Thoracic aorta (tissue), 2 donors: ENCODE measurements at places on chromosomes 7 and 10. TPM values are rescaled to one million over a fixed set of nuclear protein-coding genes. Genes with fewer than 3 reads are reported as not detected.

DNA sequence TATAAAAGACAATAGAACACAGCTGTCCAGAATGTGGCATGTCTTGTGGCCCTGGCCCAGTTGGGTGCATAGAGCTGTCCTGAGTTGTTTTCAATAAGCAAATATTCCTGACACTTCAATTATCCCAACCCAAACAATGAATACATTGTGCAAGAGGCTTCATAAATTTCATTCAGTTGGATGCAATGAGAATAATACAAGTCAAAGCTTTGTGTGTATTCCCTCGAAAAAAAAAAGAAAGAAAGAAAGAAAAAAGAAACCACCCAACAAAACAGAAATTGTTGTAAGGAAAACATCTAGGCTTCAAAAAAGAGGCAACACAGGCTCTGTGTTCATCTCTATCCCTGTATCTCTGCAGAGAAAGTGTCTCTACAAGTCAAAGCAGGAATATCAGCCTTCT, 138.7 kb upstream of the ADO start:
- H3K27ac ChIP-seq = no peak overlapping the region
- DNase-seq = no peak
- H3K4me1 ChIP-seq = no peaks in the 10 kb centered on the region
- no peaks in the 10 kb centered on the region for H3K27me3 ChIP-seq

DNA sequence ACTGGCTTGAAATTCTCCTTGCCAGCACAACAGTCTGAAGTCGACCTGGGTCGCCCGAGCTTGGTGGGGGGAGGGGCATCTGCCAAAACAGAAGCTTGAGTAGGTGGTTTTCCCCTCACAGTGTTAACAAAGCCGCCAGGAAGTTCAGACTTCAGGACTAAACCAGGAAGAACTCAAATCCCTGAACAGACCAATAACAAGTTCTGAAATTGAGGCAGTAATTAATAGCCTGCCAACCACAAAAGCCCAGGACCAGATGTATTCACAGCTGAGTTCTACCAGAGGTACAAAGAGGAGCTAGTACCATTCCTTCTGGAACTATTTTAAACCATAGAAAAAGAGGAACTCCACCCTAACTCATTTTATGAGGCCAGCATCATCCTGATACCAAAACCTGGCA, 45.3 kb downstream of the LRRC72 start:
- no peak overlapping the region for H3K27ac ChIP-seq
- no peaks in the 10 kb centered on the region for H3K36me3 ChIP-seq
- no peak overlapping the region for H3K4me3 ChIP-seq
- H3K4me1 ChIP-seq = no peaks in the 10 kb centered on the region

DNA sequence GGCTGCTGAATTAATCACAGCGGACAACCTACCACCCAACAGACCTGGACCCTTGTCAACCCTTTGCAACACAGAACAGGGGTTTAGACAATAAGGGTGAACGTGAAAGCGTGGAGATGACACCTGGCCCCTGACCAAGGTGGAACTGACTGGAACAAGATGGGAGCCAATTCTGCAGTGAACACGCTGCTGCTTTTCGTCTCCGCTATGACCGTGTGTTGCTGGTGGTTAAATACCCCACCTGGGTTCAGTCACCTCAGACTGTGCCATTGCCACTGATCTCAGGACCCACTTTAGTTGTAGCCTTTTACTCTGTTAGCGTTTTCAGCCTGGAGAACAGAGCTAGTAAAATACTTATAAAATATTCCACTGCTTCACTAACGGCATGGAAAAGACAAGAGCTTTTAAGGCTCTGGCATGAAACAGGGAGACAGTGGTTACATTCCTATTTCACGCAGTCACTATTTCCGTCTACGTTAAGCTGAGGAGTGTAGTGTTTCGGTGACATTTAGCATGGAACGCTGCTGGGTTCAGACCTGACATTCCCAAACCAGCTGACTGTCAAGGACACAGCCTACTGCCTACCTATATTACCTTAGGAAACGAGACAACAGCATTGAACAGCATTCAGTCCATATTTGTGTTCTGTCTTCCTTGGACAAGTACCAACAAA, 119.5 kb upstream of the PRSS1 start:
- H3K27ac ChIP-seq = no peak overlapping the region
- H3K4me1 ChIP-seq = no peaks in the 10 kb centered on the region
- H3K4me3 ChIP-seq = no peak overlapping the region
- H3K36me3 ChIP-seq = no peaks in the 10 kb centered on the region
- no peaks in the 10 kb centered on the region for H3K27me3 ChIP-seq

GRCh38 chr7:22469371-22470143, 30.4 kb downstream of the STEAP1B start:
- no peaks in the 10 kb centered on the region for H3K27me3 ChIP-seq
- H3K27ac ChIP-seq = no peak overlapping the region
- H3K36me3 ChIP-seq = no peaks in the 10 kb centered on the region
- no peaks in the 10 kb centered on the region for H3K4me1 ChIP-seq
- H3K4me3 ChIP-seq = no peak overlapping the region

DNA sequence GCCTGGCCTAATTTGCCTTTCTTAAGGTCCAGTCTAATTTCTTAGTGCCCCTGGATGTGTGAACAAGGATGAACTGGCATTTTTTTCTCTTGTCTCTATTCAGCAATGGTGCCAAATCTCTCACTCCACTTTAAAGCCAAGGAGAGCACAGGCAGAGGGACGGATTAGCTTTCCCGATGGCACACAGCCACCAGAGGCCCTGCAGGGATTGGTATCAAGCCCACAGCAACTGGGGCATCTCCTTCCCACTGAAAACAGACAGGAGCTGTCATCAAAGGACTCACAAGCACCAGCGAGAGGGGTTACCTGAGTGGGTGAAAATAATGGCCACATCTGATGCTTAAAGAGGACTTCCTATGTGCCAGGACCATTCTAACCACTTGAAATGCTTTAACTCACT, 83.1 kb downstream of the ITIH5 start:
- DNase-seq = no peak
- no peak overlapping the region for H3K27ac ChIP-seq
- H3K36me3 ChIP-seq = peaks cover 3% of the 10 kb centered on the region
- no peaks in the 10 kb centered on the region for H3K4me1 ChIP-seq

DNA sequence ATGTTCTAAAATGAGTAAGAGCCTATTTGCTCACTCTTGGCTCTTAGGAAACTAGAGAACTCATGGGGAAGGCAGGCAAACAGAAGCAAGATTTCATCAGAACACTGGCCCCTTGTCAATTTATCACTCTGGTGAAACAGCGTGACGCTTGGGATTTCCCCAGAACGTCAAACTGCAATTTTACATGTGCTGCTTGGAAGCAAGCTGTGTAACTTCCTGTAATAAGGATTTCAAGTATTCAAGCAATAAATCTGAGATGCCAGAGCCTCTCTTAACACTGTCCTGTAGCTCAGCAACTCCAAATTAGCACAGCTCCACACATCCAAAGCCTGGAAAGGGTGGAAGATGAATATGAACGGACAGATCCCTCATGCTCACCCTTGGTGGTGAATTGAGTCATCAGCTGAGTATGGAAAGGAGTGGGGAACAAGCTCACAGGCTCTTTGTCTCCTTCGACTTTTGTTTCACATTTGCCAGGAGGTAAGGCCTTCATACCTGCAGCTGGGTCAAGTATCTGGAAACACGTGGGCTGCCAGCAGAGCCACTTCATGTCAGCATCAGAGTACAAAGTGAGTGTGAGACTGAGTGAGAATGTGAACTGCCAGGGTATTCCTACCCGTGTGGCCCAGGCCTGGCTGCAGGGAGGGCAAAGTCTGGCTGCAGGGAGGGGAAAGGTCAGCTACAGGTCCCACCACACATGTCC, 140.4 kb upstream of the NAMPT start:
- peak overlapping the region; percentile 37 for H3K4me3 ChIP-seq
- H3K36me3 ChIP-seq = no peaks in the 10 kb centered on the region
- DNase-seq = peak; percentile 44
- H3K4me1 ChIP-seq = peaks cover 28% of the 10 kb centered on the region
- H3K27ac ChIP-seq = peak overlapping the region; percentile 30

CLRN3 gene
- total RNA-seq = not detected

SLC13A1 gene
- total RNA-seq = not detected

SLC26A5 gene
- total RNA-seq = not detected

MALSU1 gene
- total RNA-seq = 18.1 TPM
